ENCODE measurements at places on chromosomes 16 and 17. TPM values are rescaled to one million over a fixed set of nuclear protein-coding genes. Genes with fewer than 3 reads are reported as not detected.

The KRTAP9-9 gene
- not detected for total RNA-seq

The TEX14 gene
- total RNA-seq, result 1.3 TPM

The CCL16 gene
- total RNA-seq, result not detected

The RNF43 gene
- total RNA-seq, result 1.2 TPM

The ATP6V0C gene
- 116 TPM for total RNA-seq

The EME1 gene
- 1.9 TPM for total RNA-seq

The MMP25 gene
- 0.38 TPM for total RNA-seq

The FAM171A2 gene
- 1.5 TPM for total RNA-seq

The ACSM2B gene
- not detected for total RNA-seq

The CCL7 gene
- total RNA-seq, result not detected

The AANAT gene
- not detected for total RNA-seq

The CA7 gene
- not detected for total RNA-seq

The YPEL3 gene
- total RNA-seq, result 264 TPM

The TBC1D26 gene
- 1.0 TPM for total RNA-seq

The TNFRSF17 gene
- total RNA-seq, result 1.2 TPM

The MIS12 gene
- 51.0 TPM for total RNA-seq

The MYH11 gene
- total RNA-seq, result not detected
